Kidney (tissue), 22 donors: ENCODE measurements at places on chromosomes 13 and 19. TPM values are rescaled to one million over a fixed set of nuclear protein-coding genes. Genes with fewer than 3 reads are reported as not detected.

Gene SPACA4
- total RNA-seq: not detected

DNA sequence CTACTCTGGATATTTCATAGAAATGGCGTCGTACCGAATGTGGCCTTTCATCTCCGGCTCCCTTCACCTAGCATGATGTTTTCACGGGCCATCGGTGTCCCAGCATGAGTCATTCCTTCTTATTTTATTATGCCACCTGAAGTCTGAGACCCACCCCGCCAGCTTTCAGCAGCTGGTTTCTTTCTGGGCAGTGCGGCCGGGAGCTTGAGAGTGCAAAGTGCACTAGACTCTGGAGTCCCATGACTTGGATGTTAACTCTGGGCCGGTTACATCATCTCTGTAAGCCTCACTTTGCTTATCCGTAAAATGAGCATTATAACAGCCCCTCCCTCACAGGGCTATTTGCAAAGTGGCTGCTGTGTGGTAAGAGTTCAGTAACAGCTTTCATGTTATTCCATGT, 5.8 kb upstream of the KMT5C start:
- H3K4me1 ChIP-seq: no peaks in the 10 kb centered on the region
- DNase-seq: no peak
- H3K4me3 ChIP-seq: no peak overlapping the region
- H3K27ac ChIP-seq: peak overlapping the region; percentile 76
- H3K36me3 ChIP-seq: no peaks in the 10 kb centered on the region
- no peaks in the 10 kb centered on the region for H3K27me3 ChIP-seq

Gene BEST2
- total RNA-seq: not detected

Gene PALM
- 49.4 TPM for total RNA-seq

DNA sequence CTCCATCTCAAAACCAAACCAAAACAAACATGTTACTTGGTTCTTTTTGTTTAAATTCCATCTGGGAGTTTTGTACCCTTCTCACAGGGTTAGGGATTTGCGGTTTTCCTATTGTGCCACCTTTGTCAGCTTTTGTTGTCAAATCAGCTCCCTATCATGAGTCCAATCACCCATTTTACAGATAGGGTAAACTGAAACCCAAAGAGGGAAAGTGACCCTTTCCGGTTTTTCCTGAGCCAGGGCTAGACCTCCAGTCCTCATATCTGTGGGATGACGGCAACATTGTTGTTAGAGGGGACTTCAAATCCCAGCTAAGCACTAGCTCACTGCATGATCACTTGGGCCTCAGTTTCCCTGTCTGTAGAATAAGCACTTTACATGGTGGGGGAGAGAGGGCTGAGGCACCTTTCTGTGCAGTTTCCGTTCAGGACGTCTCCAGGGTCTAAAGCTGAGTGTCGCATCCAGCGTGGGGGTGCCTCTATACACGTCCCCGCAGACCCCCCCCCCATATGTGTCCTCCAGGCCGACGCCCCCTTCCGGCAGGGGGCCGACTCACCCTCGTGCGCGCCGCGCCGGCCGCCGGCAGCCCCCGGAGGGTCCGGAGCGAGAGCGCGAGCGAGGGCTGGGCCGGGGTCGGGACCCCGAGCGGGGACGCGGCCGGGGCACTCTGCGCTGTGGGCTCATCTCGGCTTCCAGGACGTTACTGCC, 3.9 kb downstream of the CCDC194 start:
- H3K27ac ChIP-seq: no peak overlapping the region
- no peaks in the 10 kb centered on the region for H3K27me3 ChIP-seq
- DNase-seq: no peak
- peak overlapping the region; percentile 54 for H3K4me3 ChIP-seq

Gene FOXA3
- total RNA-seq: 3.7 TPM

GRCh38 chr19:1593501-1593772, 772 bp upstream of the MBD3 start:
- H3K4me3 ChIP-seq: no peak overlapping the region
- peaks cover 4% of the 10 kb centered on the region for H3K36me3 ChIP-seq
- no peaks in the 10 kb centered on the region for H3K27me3 ChIP-seq
- no peak for DNase-seq
- no peaks in the 10 kb centered on the region for H3K4me1 ChIP-seq

DNA sequence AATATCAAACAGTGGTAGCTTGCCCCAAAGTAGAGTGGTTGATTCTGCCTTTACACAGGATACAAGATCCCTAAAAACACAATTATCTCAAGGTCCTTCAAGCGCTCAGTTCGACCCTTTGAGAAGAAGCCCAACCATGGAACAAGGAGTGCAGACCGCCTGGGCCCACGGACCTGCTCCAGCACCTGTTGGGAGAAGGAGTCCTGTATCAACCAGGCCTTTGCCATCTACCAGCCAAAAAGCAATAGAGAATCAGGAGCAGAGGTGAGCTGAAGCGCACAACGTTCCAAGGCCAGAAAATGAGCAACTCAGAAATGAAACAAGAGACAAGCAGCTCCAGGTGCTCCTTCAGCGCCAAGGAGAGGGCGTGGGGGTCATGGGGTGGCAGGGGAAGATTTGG, 6.3 kb upstream of the LILRB3 start:
- H3K27me3 ChIP-seq: no peaks in the 10 kb centered on the region
- H3K4me3 ChIP-seq: no peak overlapping the region
- DNase-seq: no peak

Gene FAM124A
- total RNA-seq: 3.5 TPM

- no peak overlapping the region for H3K27ac ChIP-seq
- H3K27me3 ChIP-seq: no peaks in the 10 kb centered on the region
- DNase-seq: no peak
- no peaks in the 10 kb centered on the region for H3K36me3 ChIP-seq
- H3K4me3 ChIP-seq: no peak overlapping the region
Observed at GRCh38 chr13:111666164-111666776, 345.8 kb downstream of the TEX29 start.

GRCh38 chr19:16039545-16039944, 36.8 kb upstream of the TPM4 start:
- no peak overlapping the region for H3K27ac ChIP-seq
- DNase-seq: no peak
- H3K27me3 ChIP-seq: no peaks in the 10 kb centered on the region
- no peaks in the 10 kb centered on the region for H3K4me1 ChIP-seq
- no peaks in the 10 kb centered on the region for H3K36me3 ChIP-seq

DNA sequence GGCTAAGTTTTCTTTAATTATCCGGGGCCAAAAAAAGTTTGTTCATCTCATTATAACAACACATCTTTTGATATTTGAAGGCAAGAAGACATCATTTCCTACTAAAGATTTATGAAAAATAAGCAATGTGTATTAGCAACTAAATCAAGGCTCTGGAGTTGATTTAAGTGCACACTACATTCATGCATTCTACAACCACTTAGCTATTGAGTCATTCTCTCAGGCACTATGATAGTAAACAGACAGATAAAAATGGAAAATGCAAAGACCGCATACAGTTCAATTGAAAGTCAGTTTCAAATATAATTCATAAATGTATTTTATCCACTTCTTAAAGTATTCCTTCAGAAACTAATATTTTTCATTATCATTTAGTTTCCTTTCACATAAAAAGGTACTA, 1395.2 kb downstream of the PCDH9 start:
- DNase-seq: no peak
- no peaks in the 10 kb centered on the region for H3K27me3 ChIP-seq
- no peaks in the 10 kb centered on the region for H3K4me1 ChIP-seq

DNA sequence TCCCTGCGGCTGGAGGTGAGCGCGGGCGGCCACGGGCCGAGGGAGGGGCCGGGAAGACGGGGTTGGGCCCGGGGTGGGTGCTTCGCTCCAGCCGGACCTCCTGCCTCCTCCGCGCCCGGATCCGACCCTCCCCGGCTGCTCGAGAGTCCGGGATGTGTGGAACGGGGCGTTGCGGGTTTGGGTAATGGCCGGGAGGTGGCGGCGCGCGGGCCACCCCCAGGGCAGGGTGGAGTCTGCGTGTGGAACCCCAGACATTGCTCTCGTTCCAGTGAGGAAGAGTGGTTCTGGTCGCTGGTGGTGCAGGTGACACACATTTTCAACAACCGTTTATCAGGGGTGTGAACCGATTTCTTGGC, 38.8 kb downstream of the ARHGEF7 start:
- peak overlapping the region; percentile 95 for H3K27ac ChIP-seq
- H3K4me3 ChIP-seq: peak overlapping the region; percentile 91
- H3K36me3 ChIP-seq: no peaks in the 10 kb centered on the region

Gene PABPC3
- total RNA-seq: 0.22 TPM

GRCh38 chr13:93262729-93263345, 36.2 kb downstream of the GPC6 start:
- H3K4me1 ChIP-seq: no peaks in the 10 kb centered on the region
- no peak overlapping the region for H3K27ac ChIP-seq
- no peak overlapping the region for H3K4me3 ChIP-seq
- no peak for DNase-seq

Gene RNF6
- total RNA-seq: 29.0 TPM

- no peak overlapping the region for H3K27ac ChIP-seq
- no peaks in the 10 kb centered on the region for H3K36me3 ChIP-seq
- H3K4me3 ChIP-seq: no peak overlapping the region
- no peaks in the 10 kb centered on the region for H3K4me1 ChIP-seq
- H3K27me3 ChIP-seq: no peaks in the 10 kb centered on the region
Observed at GRCh38 chr13:54637366-54637765, 1608.8 kb downstream of the OLFM4 start.

DNA sequence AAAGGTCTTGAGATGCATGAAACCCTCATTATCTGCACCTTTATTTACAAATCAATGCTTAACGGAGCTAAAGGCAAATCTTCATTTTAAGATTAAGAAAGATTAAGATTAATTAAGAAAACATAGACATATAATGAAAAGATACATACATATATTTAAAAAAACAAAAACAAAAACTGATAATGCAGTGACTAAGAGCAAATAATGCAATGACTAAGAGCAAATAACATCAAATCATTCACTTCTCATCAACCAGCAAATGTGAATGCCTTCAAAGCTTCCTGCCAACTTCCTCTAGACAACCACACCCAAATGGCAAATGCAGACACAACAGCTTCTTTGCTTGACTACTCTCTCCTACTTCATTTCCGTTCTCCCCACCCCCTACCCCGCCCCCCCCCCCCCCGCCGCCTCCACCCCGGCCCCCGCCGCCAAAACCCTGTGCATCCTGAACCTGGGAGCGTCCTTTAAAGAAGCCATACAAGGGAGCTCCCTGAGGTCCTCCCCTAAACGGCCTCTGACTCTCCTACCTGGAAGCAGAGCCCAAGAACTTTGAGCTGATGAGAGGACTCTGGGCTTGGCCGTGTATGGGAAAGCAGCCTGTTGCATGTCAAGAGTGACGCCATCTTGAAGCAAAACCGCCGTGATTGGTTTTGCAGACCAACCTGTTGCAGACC, 24.5 kb downstream of the TEX101 start:
- no peak overlapping the region for H3K27ac ChIP-seq
- H3K36me3 ChIP-seq: no peaks in the 10 kb centered on the region
- H3K27me3 ChIP-seq: no peaks in the 10 kb centered on the region
- no peaks in the 10 kb centered on the region for H3K4me1 ChIP-seq

- no peak overlapping the region for H3K4me3 ChIP-seq
- no peak overlapping the region for H3K27ac ChIP-seq
- no peak for DNase-seq
- H3K27me3 ChIP-seq: no peaks in the 10 kb centered on the region
- no peaks in the 10 kb centered on the region for H3K4me1 ChIP-seq
Observed at GRCh38 chr19:13428352-13428751, 77.9 kb downstream of the CACNA1A start.

Gene ABCC4
- 52.4 TPM for total RNA-seq

- no peak overlapping the region for H3K4me3 ChIP-seq
- H3K36me3 ChIP-seq: no peaks in the 10 kb centered on the region
Observed at GRCh38 chr13:106515635-106516254, 19.7 kb downstream of the EFNB2 start.

- no peaks in the 10 kb centered on the region for H3K4me1 ChIP-seq
- no peaks in the 10 kb centered on the region for H3K36me3 ChIP-seq
- no peak overlapping the region for H3K4me3 ChIP-seq
Observed at GRCh38 chr13:80379245-80379644, 38.3 kb upstream of the SPRY2 start.

Gene LILRB3
- total RNA-seq: 10.0 TPM

- H3K36me3 ChIP-seq: no peaks in the 10 kb centered on the region
- no peak for DNase-seq
- H3K4me3 ChIP-seq: peak overlapping the region; percentile 61
- H3K4me1 ChIP-seq: peaks cover 3% of the 10 kb centered on the region
- H3K27me3 ChIP-seq: no peaks in the 10 kb centered on the region
Observed at GRCh38 chr19:52638601-52639000, 446 bp upstream of the ZNF83 start.

Gene NCAN
- total RNA-seq: 0.13 TPM

DNA sequence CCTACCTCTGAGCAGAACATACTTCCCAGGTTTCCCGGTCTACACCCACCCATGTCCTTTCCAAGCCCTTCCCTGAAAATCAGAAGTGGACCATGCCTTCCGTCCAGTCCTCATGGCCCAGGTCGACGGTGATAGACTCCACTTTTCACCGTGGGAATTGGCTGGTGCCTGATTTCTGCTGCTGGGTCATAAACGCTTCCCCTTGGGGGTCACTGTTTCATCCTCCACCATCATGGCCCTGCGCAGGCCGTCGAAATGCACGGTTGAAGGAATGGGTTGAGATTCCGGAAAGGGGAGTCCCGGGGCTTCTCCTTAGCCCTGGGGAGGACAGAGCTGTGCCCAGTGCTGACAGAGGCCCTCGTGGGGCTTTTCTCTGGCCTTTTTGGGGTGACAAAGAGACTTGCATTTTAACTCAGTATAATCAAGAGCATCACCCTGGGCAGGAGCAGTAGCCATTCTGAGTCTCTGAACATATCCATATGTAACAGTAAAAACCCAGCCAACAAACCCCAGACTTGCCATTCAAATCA, 75.5 kb downstream of the SOX1 start:
- no peaks in the 10 kb centered on the region for H3K4me1 ChIP-seq
- no peaks in the 10 kb centered on the region for H3K27me3 ChIP-seq
- no peak overlapping the region for H3K27ac ChIP-seq
- no peaks in the 10 kb centered on the region for H3K36me3 ChIP-seq

DNA sequence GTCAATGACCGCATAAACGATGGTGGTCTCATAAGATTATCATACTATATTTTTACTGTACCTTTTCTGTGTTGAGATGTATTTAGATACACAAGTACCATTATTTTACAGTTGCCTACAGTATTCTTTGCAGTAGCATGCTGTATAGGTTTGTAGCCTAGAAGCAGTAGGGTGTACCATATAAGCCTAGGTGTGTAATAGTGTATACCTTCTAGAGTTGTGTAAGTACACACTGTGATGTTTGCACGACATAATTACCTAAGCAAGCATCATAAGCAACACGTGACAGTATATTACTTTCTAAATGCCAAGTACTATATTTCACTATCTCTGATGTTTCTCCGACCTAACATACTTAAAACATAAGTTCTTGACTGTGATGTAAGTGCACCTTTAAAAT, 2.7 kb downstream of the LPAR6 start:
- H3K27me3 ChIP-seq: no peaks in the 10 kb centered on the region
- peak overlapping the region; percentile 74 for H3K4me3 ChIP-seq
- no peaks in the 10 kb centered on the region for H3K36me3 ChIP-seq
- H3K4me1 ChIP-seq: peaks cover 10% of the 10 kb centered on the region

- peaks cover 21% of the 10 kb centered on the region for H3K36me3 ChIP-seq
- H3K27ac ChIP-seq: no peak overlapping the region
- H3K4me1 ChIP-seq: peaks cover 18% of the 10 kb centered on the region
- no peak overlapping the region for H3K4me3 ChIP-seq
- no peaks in the 10 kb centered on the region for H3K27me3 ChIP-seq
- no peak for DNase-seq
Observed at GRCh38 chr19:10983026-10983425, 22.2 kb downstream of the SMARCA4 start.
